Left colon (tissue), 2 donors: ENCODE measurements at places on chromosomes 2 and 18. TPM values are rescaled to one million over a fixed set of nuclear protein-coding genes. Genes with fewer than 3 reads are reported as not detected.

DNA sequence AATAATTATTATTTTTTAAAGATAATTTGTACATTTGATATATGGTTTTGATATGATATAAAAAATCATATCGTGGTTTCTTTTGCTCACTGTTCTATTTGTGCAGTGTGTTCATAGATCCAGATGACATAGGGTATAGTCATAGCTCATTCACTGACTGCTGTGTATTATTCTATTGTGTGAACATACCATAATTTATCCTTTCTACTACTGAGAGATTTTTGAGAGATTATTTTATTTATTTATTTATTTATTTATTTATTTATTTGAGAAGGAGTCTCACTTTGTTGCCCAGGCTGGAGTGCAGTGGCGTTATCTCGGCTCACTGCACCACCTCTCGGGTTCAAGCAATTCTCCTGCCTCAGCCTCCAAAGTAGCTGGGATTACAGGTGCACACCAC, 39.0 kb downstream of the FER1L5 start:
- no peak for DNase-seq

The TAF4B gene
- 2.6 TPM for total RNA-seq

GRCh38 chr2:176172895-176173566, 15.4 kb upstream of the HOXD1 start:
- no peak for DNase-seq

DNA sequence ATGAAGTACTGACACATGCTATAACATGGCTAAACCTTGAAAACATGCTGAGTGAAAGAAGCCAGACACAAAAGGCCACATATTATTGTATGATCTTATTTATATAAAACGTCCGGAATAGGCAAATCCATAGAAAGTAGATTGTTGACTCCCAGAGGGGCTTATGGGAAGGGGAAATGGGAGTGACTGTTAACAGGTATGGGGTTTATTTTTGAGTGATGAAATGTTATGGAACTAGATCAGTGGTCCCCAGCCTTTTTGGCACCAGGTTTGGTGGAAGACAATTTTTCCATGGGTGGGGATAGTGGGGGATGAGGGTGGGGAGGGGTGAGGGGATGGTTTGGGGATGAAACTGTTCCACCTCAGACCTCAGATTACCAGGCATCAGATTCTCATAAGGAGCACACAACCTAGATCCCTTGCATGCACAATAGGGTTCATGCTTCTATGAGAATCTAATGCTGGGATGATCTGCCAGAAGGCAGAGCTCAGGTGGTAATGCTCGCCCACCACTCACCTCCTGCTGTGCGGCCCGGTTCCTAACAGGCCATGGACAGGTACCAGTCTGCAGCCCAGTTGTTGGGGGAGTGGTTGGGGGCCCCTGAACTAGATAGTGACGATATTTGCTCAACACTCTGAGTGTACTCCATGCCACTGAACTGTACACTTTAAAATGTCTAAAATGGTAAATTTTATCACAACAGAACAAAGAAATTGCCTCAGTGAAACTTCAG, 59.1 kb downstream of the EFEMP1 start:
- no peak for DNase-seq

DNA sequence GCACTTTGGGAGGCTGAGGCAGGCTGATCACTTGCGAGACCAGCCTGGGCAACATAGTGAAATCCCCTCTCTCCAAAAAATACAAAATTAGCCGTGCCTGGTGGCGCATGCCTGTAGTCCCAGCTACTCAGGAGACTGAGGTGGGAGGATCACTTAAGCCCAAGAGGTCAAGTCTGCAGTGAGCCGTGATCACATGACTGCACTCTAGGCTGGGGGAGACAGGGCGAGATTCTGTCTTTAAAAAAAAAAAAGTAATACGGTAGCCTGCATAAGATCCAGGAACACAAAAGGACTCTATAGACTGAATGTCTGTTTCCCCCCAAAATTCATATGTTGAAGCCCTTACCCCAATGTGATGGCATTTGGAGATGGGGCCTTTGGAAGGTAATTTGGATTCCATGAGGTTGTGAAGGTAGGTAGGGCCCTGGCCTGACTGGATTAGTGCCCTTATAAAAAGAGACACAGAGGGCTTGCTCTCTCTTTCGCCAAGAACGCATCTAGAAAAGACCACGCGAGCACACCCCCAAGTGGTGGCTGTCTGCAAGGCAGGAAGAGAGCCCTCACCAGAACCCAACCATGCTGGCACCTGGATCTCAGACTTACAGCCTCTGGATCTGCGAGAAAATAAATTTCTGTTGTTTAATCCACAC, 17.0 kb downstream of the MBOAT2 start:
- DNase-seq: no peak

The POTEC gene
- total RNA-seq: not detected

DNA sequence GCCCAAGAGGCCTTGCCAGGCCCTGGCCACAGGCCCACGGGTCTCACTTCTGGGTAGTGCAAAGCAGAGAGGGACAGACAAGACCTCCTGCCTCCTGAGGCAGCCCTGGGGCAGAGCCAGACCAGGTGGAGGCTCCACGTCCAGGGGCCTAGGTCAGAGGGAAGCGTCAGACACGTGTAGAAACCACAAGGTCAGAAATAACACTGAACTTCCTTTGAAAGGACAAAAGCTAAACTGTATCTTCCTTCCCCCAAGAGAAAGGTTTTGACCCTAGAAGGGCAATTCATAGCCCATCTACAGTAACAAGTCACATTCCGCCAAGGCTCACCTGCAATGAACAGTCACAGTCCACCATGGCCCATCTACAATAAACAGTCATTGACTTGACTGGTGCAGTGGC, 17.9 kb downstream of the SDC1 start:
- DNase-seq: no peak

The PIEZO2 gene
- 1.4 TPM for total RNA-seq

- no peak for DNase-seq
Measured at GRCh38 chr18:59909289-59910036, 9.7 kb downstream of the PMAIP1 start.

DNA sequence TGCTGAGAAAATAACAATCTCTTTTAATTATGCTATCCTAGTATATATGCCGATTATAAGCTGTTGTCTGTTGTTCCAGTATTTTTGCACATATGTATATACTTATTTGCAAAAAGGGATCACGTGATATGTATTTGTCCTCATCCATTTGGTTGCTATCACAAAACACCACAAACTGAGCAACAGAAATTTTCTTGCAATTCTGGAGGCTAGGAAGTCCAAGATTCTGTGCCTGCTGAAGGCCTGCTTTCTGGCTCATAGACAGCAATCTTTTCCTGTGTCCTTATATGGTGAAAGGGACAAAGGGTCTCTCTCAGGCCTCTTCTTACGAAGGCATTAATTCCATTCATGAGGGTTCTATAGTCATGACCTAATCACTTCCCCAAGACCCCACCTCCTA, 186.5 kb downstream of the LPIN1 start:
- DNase-seq: no peak

The CFC1 gene
- 0.58 TPM for total RNA-seq

DNA sequence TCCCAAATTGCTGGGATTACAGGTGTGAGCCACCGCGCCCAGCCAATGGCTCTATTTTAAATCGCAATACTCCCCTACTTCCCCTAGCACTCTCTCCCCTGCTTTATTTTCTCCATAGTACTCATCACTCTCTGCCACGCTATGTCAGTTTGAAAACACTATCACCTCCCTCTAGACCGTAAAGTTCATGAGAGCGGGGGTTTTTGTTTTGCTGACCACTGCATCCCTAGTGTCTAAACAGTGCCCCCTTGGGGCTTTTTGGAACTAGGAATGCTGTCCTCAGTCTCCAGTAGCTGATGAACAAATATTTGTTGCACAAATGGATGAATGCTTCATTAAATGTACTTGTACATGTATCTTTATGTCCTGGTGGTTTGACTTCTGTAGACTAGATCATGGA, 44.1 kb downstream of the ATOH8 start:
- DNase-seq: no peak

DNA sequence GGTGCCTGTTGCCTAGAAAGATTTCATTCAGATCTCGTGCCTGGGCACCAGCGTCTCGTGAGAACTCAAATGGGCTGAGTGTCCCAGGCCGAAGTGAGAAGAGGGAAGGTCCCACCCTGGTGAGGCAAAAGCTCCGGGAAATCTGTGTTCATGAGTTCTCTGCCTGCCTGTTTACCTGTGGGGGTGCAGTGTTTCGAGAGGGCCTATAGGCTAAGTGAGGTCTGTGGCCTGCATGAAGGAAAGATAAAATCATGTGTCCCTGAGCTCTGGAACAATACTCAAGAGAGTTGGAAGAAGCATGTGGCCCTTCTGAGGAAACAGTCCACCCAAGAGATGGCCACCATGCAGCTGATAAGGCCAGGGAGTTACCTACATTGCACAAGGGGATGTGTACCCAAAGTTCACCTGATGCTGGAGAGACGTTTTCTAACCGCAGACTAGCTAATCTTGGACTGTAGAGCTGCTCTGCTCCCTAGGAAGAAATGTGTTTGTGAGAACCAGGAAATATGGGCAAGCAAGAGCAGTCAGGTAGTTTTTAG, 63.5 kb upstream of the ST3GAL5 start:
- DNase-seq: no peak

The ECEL1 gene
- not detected for total RNA-seq

DNA sequence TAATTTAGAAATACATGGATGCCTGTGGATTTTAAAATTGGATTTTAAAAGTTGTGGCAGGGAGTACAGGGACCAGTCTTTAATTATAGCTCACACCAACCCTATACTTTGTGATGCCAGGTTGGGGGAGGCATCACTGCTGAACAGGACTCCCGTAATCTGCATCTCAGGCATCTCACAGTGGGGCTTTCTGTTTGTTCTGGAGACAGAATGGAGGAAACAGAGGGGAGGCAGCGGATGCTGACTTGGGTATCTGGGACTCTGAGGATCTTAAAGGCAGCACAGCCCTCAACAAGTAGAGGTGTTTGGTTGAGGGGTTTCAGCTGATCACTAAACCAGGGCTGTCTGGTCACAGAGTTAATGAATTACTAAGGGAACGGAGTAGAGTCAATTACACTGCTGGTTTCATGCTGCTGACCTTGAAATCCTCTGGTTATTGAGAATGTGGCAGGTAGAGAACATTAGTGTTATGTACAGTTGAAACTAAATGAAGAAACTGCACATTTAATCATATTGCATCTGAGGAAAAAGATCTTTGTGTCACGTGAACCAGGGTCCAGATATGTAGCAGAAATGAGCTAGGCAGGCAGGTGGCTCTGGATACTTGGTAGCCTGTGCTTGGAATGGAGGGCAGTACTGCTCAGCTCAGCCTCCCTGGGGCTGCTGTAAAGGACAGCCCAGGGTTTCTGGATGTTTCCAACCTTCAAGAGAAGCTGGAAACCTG, 40.3 kb downstream of the FHOD3 start:
- DNase-seq: no peak

- DNase-seq: no peak
Measured at GRCh38 chr2:161112908-161113307, 47.3 kb upstream of the TANK start.

GRCh38 chr2:9703701-9704221, 73.0 kb upstream of the YWHAQ start:
- no peak for DNase-seq

The CCDC68 gene
- 50.9 TPM for total RNA-seq

DNA sequence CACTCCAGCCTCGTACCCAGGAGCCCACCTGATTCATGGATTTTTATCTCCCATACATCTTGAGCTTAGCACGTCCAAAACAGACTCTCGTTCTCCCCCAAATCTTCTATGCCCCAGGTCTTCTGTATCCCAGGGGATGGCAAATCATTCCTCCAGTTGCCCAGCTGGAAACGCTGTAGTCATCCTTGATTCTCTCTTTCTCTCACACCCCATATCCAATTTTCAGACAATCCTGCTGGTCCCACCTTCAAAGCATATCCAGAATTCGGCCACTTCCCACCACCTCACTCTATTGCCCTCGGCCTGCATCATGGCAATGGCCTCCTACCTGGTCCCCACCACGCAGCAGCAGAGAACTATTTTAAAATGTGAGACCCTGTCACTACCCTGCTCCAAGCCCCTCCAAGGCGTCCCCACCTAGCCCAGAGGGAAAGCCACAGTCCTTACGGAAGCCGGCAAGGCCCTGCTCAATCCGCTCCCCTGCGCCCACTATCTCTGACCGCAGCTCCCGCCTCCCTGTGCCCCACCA, 1.4 kb upstream of the GRHL1 start:
- no peak for DNase-seq

The PMAIP1 gene
- total RNA-seq: 1.8 TPM

The EVX2 gene
- total RNA-seq: not detected

GRCh38 chr2:176187899-176188773, at the start of gene HOXD1:
Gene HOXD1 (plus strand): TSS chr2:176188668. CDS start chr2:176188802, 134 bp downstream.
- peak; percentile 75 for DNase-seq
